ENCODE measurements at places on chromosomes 13 and 19.
A peak's percentile ranks its signal among the peaks of the same experiment; 100 is the strongest.

DNA sequence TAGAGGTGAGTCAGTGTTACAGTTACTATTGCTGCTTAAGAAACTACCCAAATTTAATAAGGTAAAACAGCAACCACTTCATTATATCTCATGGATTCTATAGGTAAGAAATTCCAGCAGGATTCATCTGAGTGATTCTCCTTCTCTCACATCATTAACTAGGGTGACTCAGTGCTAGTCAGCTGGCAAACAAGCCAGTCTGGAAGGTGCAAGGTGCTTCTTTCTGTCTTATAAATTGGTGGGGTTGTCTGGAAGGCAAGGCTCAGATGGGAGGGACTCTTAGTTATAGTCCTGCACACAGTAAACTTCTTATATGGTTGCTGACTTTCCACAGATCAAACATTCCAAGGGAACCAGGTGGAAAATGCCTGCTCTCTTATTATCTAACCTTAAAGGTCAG is 484.5 kb downstream of the GPC5 start:
- no peak for DNase-seq

GRCh38 chr13:23618341-23618740 is 48.1 kb downstream of the TNFRSF19 start:
- DNase-seq = no peak

- DNase-seq = no peak
Observed at GRCh38 chr13:41345165-41345913, 34.3 kb downstream of the NAA16 start.

DNA sequence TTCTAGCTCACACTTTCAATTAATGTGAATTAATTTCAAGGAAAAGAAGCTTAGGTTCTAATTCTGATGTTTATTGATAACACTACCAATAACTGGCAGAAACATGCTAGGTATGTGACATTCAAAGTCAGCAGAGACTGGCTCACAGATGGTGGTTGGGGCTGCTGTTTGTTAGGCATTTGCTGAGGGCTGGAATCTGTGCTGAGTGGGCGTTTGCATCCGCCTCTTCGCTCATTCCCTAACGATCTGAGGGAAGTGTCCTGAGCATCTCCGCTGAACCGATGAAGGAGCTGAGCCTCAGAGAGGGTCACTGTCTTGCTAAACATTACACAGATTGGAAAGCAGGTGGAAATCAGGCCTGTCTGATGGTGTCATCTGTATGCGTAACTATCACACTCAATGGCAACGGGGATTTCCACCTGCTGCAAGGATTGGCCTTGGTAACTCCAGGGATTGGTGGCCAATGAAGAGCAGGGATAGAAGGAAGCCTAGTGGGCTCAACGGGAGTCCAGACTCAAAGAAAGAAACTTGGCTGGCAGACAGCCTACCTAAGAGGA is 338.9 kb downstream of the TEX29 start:
- DNase-seq = no peak

- DNase-seq = no peak
Observed at GRCh38 chr19:16702123-16702522, 17.5 kb upstream of the NWD1 start.

- DNase-seq = no peak
Observed at GRCh38 chr19:12947702-12948611, 2.3 kb downstream of the RAD23A start.

DNA sequence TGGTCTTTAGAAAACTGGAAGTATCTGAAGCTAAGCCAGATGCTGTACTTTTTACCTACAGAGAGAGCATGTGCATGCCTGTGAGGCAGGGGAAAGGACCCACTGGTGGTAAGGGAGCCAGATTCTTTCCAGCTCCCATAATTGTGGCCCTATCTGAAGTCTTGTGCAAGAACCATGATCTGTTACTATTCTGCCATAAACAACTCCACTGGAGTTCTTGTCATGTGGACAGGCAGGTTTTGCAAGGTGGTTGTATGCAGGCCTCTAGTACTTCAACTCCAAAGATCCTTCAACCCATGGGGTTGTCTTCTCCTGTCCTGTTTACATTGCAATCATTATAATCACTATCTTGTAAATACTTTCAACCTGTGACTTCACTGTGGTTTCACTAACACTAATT is 14.1 kb downstream of the PROSER1 start:
- no peak for DNase-seq

DNA sequence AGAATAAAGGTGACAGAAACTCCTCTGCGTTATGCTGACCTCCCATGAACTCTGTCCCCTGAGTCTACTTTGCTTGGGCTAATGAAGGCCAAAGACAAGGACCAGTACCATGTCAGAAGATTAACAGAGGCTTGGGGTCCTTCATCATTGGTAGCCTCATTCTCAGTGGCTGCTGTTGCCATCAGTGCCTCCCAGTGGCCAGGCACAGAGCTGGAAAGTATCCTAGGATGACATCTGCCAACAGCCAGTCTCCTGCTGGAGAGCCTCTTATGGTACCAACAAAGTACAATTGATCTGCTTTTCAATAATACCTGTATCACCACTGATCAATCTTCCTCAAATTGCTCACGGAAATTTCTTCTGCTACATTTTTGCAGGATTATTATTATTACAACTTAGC is 281.6 kb downstream of the DNAJC15 start:
- DNase-seq = no peak

- no peak for DNase-seq
Observed at GRCh38 chr13:27605610-27606200, 14.6 kb downstream of the LNX2 start.

- peak; percentile 17 for DNase-seq
Observed at GRCh38 chr13:51584731-51585672, 740 bp downstream of the WDFY2 start.

GRCh38 chr13:82961757-82962156 is 920.5 kb downstream of the SLITRK1 start:
- DNase-seq = no peak

- no peak for DNase-seq
Observed at GRCh38 chr13:21232599-21232998, 56.1 kb downstream of the MRPL57 start.

GRCh38 chr19:33294058-33294798 is 8.1 kb downstream of the CEBPA start:
- no peak for DNase-seq

DNA sequence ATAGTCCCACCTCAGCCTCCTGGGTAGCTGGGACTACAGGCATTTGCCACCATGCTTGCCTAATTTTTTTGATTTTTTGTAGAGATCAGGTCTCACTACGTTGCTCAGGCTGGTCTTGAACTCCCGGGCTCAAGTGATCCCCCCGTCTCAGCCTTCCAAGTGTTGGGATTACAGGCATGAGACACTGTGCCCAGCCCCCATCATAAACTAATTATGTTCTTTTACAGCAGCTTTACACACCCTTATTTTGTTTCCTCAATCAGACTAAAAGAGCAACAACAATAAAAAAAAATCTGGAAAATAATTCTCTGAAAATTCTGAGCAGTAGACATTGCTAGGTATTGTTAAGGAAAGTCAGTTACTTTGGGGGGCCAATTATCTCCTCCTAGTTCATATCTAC is 35.7 kb downstream of the STARD13 start:
- no peak for DNase-seq

DNA sequence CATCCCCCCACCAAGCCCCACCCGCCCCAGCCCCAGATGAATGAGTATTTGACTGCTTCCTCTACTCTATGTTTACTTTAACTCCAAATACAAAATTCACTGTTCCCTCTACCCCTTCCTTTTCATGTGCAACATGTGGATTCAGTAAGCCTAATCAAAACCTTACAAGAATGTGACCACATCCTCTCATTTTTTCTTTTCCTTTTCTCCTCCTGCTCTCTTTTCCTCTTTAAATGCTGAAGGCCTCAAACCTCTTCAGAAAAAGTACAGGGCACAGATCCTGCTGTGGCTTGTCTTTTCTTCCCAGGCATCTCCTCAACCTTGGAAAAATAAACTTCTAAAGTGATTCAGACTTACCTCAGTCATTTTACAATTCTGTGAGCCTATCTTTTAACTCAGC is 119.0 kb downstream of the MYCBP2 start:
- DNase-seq = no peak

DNA sequence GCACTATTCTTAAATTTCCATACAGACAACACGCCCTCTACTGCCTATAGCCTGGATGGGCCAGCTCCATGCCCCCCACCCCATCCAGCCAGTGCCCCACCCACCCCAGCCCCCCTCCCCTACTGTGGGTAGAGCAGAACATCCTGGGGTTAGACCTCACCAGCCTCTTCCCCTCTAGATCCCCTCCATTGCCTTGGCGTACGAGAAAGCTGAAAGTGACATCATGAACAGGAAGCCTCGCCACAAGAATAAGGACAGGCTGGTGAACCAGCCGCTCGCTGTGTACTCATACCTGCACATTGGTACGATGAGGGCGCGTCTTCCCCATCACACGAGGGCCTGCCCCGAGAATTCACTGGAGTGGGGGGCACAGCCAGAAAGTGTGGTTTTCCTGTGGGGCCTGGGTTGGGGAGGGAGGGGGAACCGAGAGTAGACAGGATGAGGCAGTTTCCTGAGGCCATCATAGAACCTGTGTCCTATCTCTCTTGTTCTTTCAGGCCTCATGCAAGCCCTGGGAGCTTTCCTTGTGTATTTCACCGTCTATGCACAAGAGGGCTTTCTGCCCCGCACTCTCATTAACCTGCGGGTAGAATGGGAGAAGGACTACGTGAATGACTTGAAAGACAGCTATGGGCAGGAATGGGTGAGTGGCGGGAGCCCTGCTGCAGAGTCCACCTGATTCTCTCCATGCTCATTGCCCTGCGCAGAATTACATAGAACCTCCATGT is 29.1 kb downstream of the ATP12A start:
- no peak for DNase-seq

GRCh38 chr19:18670312-18670711 is 13.2 kb upstream of the CRTC1 start:
- no peak for DNase-seq

DNA sequence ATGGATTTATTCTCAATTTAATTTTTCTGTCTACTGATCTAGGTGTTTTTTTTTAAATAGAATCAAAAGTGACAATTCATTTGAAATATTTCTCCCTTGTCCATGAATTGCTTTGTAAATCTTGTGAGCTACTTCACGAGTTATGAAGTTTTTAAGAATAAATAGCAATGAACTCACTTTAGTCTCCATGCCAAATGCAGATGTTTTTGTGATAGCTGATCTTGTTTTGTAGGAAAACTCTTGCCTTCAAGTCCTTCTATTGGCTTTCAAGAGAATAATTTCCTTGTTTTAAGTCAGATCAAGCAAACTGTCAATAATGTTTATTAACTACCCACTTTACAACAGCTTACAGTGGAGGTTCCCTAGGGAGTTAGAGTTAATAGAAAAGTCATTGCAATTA is 99.8 kb downstream of the ITGBL1 start:
- no peak for DNase-seq

DNA sequence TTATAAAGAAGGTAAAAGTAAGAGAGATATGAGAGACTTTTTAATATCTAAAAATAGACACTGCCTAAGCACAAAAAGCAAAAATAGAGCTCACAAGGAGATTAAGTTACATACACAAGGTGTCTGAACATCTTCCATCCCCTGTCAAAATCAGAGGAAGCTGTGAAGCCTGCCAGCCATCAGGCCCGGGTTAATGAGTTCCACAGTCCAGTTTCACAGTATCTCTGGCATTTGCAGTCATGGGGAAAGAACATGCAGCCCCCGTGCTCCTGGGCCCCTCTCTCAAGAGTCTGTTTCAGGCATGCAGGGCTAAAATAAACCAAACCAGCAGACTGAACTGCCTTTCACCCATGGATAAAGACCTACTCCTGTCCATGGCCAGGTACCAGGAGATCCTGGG is 79.2 kb downstream of the TBC1D4 start:
- DNase-seq = no peak

GRCh38 chr19:10018263-10018662 is 5.0 kb downstream of the RDH8 start:
- no peak for DNase-seq

DNA sequence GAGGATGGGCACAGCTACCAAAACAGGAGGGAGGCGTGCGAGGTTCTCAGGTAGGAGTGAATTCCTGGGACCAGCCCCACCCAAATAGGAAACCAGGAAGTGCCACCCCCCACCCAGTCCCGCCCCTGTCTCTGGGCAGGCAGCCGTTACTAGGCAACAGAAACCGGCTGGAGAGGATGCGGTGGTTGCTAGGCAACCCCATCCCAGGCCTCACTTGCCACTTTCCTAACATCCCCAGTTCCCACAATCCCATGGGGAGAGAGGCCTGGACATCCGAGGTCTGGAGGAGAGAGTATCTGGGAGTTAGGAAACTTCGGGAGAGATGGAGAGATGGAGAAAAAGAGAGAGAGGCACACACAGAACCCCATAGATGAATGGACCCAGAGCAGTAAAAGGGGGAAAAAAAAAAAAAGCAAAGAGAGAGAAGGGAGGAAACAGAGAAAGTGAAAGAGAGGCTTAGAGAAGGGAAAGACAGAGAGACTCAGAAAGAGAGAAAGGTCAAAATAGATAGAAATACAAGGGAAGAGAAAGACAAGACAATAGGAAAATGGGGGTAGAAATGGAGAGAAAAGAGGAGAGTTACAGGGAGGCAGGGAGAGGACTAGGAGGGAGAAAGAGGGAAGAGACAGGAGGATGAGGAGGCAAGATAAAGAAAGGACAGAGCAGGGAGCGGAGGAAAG is 3.8 kb downstream of the GRIK5 start:
- no peak for DNase-seq

DNA sequence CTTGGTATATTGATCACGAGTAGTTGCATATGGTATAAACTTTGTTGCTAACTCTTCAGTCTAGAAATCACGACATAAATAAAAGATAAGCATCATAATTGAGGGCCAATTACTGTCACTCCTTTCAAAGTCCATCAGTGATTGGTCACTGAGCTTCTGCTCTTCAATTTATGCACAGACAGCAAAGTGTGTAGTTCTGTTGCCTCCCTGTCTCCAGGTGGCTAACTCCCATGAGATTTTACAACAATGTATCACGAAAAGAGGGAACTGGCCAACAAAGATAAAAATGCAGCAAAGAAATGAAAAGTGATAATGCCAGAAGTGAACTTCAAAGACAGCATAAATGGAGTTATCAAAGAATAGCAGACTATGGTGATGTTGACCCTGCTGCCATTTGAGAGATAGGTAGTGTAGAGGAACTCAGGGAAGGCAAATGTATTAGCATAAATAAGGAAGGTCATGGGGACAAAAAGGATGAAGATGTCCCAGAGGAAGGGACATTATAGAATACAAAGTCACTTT is 12.7 kb upstream of the TNFSF14 start:
- no peak for DNase-seq

- no peak for DNase-seq
Observed at GRCh38 chr13:44730099-44730498, 154.0 kb upstream of the TSC22D1 start.

- no peak for DNase-seq
Observed at GRCh38 chr19:17246681-17247425, 1.1 kb upstream of the NR2F6 start.

GRCh38 chr13:62294244-62294643 is 878.6 kb upstream of the PCDH20 start:
- DNase-seq = no peak

GRCh38 chr13:24307211-24308067 is 1.9 kb upstream of the C1QTNF9 start:
- no peak for DNase-seq
